ENCODE measurements at places on chromosomes 13 and 19.

DNA sequence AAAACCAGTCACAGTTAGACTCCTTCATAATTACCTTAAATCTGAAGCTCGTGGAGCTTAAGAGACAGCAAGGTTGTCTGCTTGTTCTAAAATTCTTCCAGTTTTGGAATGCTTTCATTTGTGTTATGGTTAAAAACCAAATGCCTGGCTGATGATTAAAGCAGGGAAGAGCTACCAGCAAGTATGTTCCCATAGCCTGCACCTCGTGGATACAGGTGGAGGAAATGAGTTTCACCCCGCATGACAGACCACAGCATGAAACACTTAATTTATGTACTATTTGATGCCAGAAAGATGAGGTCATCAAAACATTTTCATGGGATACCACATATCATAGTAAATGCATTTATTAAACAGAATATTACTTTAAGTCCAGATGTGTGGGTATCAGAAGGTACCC is 416 bp upstream of the DOCK9 start:
- no peak for DNase-seq

DNA sequence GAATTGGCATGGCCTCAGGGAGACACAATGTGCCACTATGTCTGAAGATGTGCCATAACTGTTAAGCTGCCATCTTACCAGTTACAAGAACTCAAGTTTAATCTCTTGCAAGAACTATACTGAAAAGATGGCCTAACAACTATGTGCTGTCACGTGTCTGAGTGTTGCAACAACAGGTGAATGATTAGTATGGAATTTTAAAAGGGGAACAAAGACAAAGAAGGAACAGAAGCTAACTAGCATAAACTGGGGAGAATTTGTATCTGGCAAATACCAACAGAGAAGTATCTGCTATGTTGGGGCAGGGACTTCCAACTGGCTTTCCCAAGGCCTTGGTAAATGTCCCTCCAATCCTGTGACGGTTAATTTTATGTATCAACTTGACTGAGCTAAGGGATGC is 11.5 kb upstream of the ACOD1 start:
- DNase-seq: no peak

- DNase-seq: no peak
These were observed 28.7 kb upstream of the KCTD15 start for GRCh38 chr19:33767898-33768413.

- no peak for DNase-seq
These were observed 11.6 kb downstream of the C2CD4C start for GRCh38 chr19:397321-397720.

DNA sequence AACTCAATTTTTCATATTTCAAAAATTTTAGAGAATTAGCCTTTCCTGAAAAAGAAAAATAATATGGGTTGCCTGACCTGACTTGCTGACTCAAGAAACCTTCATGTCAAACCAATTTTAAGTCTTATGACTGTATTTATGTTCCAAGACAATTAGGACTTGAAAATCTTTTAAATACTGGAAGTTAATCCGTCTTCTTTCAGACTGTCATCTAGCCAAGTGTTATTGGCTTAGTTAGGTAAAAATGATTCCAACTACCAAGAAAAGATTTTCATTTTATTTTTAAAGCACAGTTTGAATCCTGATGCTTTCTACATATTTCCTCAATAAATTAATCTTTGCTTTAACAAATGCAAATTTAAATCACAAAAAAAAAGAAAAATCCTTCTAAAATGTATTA is 337.6 kb downstream of the SLITRK6 start:
- no peak for DNase-seq

- no peak for DNase-seq
These were observed 156.2 kb downstream of the FLT1 start for GRCh38 chr13:28338742-28339141.

DNA sequence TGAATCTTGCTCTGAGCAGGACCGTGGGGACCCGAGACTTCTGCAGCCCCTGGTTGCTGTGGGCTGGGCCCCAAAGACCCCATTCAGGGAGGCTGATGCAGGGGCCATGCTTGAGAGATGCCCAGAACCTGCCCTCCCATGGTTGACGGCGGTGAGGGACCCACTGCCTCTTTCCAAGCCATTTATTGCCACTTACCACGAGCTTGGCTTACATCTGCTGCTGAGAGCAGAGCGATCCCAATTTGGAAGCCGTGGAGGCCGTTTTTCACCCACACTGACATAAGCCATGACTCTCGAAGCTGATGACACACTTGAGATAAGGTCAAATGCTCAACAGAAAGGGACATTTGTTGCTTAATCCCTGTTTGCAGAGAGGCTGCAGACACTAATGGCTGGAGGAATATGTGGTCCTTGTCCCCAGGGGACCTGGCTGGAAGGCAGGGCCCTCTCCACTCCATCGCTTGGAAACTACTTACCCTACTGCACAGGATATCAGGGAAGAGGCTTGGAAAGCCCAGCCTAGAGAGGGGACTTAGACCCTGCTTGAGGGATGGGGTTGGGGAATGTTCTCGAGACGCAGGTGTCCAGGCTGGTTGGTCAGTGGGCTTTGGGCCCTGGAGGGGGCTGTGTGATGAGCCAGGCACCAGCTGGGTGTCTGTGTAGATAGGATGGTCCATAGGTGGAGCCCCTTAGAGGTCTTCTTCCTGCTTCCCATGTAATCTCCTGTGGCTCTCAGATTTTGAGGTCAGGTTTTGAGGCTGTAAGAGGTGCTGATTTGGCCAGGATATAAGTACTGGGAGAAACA is 15.3 kb downstream of the ZNF536 start:
- DNase-seq: no peak
